Coronary artery (tissue), 2 donors: ENCODE measurements at places on chromosomes 13 and 19.

- no peak for DNase-seq
Measured at GRCh38 chr13:97116754-97117153, 105.4 kb upstream of the MBNL2 start.

- no peak for DNase-seq
Measured at GRCh38 chr13:46307554-46307953, 79.5 kb downstream of the RUBCNL start.

DNA sequence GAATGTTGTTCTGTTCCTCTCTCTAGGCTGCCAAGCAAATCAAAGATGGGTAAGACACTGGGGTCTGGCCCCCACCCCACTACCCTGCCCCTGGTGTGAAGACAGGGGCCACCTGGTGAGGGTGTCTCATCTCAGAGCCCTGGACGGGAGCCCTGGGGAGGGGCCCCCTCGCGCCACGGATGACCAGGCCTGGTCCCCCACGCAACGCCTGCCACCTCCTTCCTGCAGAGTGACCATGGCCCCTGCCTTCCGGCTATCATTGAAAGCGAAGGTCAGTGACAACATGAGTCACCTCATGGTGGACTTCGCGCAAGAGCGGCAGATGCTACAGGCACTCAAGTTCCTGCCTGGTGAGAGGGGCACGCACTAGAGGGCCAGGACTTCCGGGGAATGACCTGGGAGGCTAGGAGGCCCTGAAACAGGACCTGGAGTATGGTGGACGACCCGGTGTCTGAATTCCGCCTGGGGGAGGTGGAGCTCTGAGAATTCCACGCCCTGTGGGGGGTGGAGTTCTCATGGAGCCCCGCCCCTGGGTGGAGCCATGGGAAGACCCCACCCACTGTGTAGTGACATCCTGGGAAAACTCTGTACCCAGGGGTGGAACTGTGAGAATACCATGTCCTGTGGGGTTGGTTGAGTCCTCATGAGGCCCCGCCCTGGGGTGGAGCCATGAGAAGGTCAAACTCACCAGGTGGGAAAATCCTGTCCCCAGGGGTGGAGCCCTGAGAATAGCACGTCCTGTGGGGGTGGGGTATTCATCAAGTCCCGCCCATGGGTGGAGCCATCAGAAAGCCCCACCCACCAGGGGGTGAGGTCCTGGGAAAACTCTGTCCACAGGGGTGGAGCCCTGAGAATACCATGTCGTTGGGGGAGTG, 6.1 kb downstream of the FSD1 start:
- DNase-seq, result no peak

GRCh38 chr19:33938821-33939220, 142.2 kb downstream of the KCTD15 start:
- DNase-seq, result no peak

GRCh38 chr13:113405481-113406300, 41.8 kb upstream of the GRTP1 start:
- DNase-seq, result no peak
